ENCODE measurements at places on chromosomes 13 and 19.
A peak's percentile ranks its signal among the peaks of the same experiment; 100 is the strongest.

DNA sequence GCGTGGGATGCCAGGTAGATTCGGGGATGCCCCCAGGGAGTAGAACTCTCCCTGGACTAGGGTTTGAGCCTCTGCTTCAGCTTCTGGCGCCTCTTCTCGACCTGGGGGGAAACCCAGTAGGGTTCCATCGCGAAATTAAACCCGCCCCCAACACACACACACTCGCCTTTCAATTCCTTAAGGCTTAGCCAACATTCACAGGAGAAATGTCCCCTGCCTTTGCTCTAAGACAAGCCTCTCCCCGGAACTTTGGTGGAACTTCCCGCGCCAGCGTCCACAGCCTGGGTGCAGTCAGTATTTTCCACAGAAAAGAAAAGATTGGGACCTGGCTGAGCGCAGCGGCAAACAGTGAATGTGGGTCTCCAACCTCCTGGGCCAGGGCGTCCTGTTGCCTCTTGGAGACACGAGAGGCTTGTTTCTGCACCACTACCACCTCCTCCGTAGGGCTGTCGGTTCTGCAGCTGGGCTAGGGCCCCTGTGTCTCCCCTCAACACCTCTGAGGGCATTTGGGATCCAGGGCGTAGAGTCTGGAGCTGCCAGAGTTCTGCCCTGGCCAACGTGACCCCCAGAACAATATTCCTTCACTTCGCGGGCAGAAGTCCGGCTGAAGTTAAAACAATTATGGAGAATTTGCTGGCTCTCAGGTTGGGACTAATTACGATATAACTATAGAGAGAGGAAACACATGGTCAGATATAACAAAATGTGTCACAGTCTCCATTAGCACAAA lies 3.2 kb downstream of the PDX1 start:
- no peak for DNase-seq

DNA sequence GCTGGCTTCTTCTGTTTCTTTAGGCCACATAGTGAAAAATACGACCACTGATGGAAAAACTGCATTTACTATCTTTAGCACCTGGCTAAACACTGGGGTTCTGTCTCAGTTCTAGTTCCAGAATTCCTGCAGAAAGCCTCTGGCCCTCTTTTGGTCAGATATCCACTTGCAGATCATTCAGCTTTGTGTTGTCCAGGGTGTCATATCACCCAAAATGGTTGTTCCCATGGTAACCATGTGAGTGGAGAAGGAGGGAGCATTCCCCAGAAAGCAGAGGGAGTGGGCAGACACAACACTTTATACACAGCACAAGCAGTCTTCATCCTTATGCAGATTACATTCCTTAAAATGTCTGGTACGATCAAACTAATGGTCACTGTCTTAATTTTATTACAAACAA lies 73.5 kb downstream of the CAB39L start:
- no peak for DNase-seq

- DNase-seq = no peak
Observed at GRCh38 chr19:21519488-21519887, 14.1 kb downstream of the ZNF429 start.

DNA sequence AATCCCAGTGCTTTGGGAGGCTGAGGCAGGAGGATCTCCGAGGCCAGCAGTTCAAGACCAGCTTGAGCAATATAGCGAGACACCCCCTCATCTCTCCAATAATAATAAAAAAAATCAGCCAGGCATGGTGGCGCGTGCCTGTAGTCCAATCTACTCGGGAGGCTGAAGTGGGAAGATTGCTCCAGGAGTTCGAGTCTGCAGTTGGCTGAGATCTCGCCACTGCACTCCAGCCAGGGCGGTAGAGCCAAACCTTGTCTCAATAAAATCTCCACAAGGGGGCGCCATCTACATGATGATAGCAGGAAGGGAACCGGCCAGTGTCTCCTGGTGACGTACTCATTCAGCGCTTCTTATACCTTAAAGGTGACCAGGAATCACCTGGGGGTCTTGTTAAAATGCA lies 13.6 kb upstream of the C5AR1 start:
- peak; percentile 62 for DNase-seq

DNA sequence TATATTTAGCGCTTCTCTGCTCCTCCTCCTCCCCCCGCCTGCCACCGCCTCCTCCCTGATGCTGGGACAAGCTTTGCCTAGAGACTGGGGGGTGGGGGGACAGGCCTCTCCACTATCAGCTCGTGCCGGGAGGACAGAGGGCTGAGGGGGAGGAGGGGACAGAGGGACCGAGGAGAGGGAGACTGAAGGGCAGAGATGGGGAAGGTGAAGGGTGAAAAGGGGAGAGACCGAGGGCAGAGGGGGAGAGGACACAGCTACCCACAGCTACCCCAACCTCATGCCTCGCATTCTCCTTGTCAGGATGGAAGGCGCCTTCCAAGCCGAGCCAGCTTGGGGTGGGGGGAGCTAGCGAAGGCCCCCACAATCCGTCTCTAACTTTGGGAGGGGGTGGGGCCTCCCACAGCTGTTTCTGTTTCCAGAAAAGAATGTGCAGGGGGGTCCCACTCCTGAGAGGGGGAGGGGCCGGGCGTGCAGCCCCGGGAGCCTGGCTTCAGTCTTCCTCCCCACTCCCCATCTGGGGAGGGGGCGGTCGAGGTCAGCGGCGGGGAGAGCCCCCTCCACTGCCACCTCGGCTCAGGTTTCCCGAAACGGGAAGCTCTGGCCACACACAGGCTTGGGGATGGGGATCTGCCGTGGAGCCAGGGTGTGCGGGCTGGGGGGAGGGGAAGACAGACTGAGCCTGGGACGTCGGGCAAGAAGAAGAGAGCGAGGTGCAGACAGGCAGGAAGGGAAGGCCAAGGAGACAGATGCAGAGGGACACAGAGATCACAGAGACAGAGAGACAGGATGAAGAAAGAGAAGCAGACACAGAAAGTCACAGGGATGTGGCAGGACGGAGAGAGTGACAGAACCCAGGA lies 1.6 kb downstream of the DACT3 start:
- no peak for DNase-seq
